Cortex of kidney (tissue), 1 donor: ENCODE measurements at places on chromosomes 6 and 20.

GRCh38 chr6:149513915-149514314 lies 29.1 kb upstream of the ZC3H12D start:
- DNase-seq: no peak

DNA sequence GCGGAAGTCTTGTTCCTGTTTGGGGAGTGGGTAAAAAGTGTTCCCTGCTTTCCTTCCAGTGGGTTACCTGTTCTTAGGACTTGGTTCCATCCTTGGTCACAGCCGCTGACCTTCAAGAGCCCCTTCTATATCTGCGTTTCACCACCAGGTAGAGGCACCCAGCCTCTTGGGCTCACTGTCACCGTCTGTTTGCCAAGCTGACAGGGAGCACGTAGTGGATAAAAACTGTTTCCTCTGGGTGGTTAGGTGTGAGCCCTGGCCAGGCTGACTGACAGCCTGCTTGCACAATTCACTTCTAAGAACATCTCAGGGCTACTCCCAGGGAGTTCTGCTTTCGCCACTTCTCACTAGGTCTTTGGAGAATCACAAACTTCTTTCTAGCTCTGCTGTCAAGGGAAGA lies 1.8 kb upstream of the JPH2 start:
- DNase-seq: no peak

DNA sequence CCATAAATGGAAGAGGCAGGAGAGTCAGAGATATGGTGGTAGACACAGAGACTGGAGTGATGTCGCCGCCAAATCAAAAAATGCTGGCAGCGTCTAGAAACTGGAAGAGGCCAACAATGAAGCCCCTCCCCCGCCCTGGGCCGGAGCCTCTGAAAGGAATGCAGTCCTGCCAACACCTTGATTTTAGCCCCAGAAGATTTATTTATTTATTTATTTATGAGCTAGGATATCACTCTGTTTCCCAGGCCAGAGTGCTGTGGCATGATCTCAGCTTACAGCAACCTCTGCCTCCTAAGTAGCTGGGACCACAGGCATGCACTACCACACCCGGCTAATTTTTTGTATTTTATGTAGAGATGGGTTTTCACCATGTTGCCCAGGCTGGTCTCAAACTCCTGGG lies 82.6 kb upstream of the CCDC167 start:
- no peak for DNase-seq

DNA sequence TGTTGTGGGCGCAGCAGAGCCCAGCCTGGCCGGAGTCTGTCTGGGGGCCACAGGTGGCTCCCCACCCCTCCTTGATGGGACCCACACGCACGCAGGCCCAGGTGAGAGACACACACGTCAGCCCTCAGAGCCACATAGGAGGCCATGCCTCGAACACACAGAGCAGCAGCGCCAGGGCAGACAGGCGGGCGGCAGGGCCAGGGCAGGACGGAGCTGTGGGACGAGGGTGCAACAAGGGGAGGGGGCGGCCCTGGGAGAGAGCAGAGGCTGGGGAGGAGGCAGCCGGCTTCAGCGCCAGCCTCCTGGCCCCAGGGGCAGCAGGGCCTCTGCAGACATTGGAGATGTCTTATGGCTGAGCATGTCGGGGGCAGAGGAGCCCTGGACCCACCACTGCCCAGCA lies 42.5 kb downstream of the KCNQ2 start:
- DNase-seq: no peak

GRCh38 chr6:24105191-24105590 lies 20.8 kb upstream of the NRSN1 start:
- DNase-seq: no peak

DNA sequence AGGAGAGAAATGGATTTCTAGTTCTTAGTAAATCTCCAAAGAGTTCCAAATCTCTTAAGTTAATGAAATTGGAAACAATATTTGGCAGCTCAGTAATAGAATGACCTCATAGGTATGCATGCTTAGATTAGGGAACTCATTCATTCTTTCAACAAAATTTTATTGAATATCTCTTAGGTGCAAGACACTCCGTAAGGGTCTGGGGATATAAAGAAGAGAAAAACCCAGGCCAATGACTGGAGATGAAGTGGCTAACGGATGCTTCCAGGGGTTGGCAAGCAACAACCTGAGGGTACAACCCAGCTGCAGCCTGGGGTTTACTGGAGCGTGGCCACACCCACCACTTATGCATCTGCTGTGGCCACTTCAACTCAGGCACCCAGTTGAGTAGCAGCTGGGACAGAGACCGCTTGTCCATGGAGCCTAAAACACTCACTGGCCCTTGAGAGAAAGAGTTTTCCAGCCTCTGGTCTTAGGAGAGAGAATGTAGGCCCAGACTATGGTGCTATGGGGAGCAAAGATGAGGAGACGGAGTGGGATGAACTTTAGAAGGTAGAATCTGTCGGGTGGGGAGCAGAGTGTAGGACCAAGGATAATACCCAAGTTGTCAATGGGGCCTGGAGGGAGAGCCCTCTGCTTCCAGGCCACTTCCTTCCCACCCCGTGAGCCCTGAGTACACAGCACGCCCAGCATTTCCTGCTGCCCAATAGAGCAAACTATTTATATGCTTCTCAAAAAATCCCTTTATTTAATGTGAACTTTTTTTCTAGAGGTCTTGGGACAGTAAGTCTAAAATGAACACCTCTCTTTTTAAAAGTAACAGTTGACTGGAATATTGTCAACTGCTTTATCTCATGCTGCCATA lies 46.8 kb upstream of the PXDC1 start:
- no peak for DNase-seq

GRCh38 chr6:4776131-4776492 lies at the start of gene CDYL:
Gene CDYL, plus strand, starts transcription at chr6:4776404. Its CDS starts 380 bp downstream, at chr6:4776784.
- no peak for DNase-seq

- no peak for DNase-seq
These were observed 582.3 kb upstream of the GJE1 start for GRCh38 chr6:141550471-141550870.

DNA sequence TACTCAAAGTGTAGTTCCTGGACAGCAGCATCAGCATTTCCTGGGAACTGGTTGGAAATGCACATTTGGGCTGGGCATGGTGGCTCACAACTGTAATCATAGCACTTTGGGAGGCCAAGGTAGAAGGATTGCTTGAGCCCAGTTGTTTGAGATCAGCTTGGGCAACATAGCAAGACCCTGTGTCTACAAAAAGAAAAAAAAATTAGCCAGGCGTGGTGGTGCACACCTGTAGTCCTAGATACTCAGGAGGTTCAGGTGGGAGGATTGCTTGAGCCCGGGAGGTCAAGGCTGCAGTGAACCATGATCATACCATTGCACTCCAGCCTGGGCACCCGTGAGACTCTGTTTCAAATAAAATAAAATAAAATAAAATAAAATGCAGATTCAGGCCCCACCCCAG lies 156.2 kb downstream of the CDC5L start:
- no peak for DNase-seq

- DNase-seq: no peak
These were observed 159.1 kb upstream of the PDE7B start for GRCh38 chr6:135692426-135692825.

- DNase-seq: no peak
These were observed 157.2 kb downstream of the CD83 start for GRCh38 chr6:14274546-14275492.

DNA sequence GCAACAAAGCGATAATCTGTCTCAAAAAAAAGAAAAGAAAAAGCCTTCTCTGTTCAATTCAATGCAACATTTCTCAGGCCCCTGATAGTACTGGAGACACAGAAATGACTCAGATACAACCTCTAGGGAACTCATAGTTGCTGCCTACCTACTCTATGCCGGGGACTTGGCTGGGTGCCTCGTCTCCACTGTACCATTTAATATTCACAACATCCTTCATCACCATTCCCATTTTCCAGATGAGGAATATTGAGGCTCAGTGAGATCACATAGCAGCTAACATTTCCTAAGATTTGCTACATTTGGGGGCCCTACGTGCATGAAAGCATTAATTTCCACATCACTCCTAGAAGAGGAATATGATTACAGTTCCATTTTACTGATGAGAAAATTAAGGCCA lies 7.5 kb downstream of the NOL4L start:
- no peak for DNase-seq

DNA sequence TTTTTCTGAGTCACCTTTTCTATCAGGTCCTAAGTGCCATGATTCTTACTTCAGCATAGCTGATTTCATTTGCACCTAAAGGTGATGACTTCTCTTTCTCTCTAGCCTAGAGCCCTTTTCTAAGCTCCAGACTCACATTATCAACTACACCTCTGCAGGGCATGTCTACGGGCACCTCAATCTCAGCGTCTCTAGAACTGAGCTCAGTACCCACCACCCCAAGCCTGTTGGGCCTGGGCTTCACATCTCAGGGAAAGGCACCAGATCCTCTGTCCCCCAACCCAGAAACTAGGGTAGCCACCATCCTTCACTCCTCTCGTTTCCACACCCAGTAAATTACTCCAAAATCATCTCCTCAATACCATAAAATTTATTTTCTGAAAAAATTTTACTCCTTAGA lies 10.6 kb upstream of the PLCG1 start:
- DNase-seq: no peak

GRCh38 chr6:149136273-149136912 lies 181.1 kb upstream of the TAB2 start:
- DNase-seq: no peak

DNA sequence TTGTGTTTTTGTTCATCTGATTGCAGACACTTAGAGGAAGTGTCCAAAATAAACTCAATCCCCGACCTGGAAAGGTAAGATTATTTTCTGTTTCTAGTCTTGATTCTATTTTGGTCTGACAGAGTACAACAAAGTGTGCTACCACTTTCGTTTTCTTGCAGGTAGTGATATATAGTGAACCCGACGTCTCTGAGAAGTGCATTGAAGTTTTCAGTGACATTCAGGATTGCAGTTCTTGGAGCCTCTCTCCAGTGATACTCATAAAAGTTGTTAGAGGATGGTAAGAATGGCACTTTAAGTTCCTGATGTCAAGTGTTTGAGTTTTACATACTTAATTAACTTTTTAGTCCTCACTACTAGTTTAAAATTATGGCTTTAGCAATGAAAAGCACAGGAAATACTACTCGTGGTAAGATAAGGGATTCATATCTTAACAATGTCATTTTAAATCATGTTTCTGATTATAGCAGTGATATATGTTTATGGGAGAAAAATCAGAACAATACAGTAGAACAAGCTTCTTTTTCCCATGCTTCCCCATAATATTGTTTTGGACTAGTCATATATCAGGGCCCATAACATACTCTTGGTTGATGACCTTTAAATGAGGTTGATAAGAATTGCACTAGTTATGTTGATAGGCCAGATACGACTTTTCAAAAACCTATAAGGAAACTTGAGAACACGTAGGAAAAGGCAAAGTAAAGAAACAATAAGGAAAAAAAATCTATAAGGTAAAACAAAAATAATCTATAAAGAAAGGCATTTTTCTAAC lies 104.0 kb downstream of the RTN4IP1 start:
- DNase-seq: no peak

GRCh38 chr6:19692506-19693298 lies 144.5 kb upstream of the ID4 start:
- DNase-seq: no peak

- no peak for DNase-seq
These were observed 660.2 kb downstream of the HTR1B start for GRCh38 chr6:76803038-76803580.

DNA sequence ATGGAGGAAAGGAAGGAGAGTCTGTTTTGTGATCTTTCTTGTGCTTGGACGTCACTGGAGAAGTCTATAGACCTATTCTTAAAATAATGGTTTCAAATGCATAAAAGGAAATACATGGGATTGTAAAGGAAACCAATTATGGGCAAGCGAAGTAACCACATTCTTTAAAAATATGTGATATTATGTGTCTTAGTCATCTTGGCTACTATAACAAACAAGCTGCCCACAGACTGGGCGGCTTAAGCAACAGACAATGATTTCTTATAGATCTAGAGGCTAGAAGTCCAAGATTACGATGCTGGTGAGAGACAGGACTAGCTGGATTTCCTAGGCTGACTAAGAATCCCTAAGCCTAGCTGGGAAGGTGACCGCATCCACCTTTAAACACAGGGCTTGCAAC lies 49.4 kb upstream of the CD83 start:
- no peak for DNase-seq

- DNase-seq: no peak
These were observed 1.0 kb downstream of the LRP11 start for GRCh38 chr6:149862922-149863697.

DNA sequence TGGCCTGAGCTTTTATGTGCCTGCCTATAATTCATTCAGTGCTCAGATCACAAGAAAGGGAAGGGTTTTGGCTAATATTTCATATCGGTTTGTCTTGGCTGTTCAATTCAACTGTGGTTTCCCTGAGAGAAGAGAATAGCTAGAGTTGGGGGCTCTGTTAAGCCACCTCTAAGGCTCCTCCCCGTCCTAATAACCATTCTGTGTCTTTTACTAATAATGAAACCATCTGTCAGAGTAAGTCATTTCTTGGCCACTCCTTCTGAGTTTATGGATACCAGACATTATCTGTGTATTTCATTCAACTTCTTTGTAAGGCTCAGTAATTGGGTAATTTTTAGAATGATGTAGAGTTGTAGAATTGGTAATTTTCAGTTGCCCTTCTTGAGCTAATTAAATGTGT lies 5.2 kb downstream of the STX11 start:
- DNase-seq: no peak

DNA sequence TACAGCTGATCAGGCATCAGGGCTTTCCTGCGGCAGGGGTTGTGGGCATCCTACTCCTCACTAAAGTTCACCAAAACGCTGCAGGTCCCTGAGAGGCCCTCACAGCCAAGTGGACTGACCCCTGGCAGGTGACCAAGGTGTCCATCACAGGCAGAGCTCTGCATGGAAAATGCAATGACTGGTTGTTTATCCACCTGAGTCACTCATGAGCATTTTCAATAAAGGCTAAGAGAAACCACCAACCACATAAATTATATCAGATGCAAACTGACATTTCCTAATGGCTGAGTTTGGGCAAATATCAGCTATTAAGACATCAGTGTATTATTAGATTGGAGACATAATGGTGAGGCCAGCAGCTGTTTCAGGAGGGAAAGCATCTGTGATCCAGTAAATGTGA lies 152.7 kb upstream of the SYNDIG1 start:
- DNase-seq: no peak

- no peak for DNase-seq
These were observed 233.9 kb upstream of the SYNDIG1 start for GRCh38 chr20:24235296-24236175.

DNA sequence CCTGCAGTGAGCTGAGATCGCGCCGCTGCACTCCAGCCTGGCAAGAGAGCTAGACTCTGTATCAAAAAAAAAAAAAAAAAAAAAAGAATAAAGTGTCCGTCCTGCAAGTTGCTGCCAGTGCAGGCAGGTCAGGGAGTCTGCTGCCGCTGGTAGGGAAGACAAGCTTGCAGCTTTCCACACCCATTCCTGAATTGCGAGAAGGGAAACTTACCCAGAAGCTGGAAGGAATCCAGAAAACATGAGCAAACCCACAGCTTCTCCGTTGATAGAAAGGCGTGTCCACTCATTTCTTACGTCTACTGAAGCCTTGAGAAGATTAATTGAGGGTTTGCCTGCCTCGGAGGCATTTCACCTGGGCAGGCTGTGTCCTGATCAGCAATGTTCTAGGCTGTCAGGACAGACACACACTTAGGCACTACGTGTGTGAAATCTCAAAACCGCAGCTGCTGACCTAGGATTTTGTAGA lies 61.6 kb upstream of the DSP start:
- DNase-seq: no peak

GRCh38 chr6:40444811-40445210 lies 142.4 kb downstream of the LRFN2 start:
- DNase-seq: no peak
